ENCODE measurements at places on chromosomes 3 and 15. TPM values are rescaled to one million over a fixed set of nuclear protein-coding genes. Genes with fewer than 3 reads are reported as not detected.

- no peaks in the 10 kb centered on the region for H3K27me3 ChIP-seq
- no peak overlapping the region for H3K27ac ChIP-seq
- DNase-seq, result no peak
- H3K4me3 ChIP-seq, result no peak overlapping the region
- no peaks in the 10 kb centered on the region for H3K36me3 ChIP-seq
Observed at GRCh38 chr3:173676094-173676493, 278.6 kb downstream of the NLGN1 start.

DNA sequence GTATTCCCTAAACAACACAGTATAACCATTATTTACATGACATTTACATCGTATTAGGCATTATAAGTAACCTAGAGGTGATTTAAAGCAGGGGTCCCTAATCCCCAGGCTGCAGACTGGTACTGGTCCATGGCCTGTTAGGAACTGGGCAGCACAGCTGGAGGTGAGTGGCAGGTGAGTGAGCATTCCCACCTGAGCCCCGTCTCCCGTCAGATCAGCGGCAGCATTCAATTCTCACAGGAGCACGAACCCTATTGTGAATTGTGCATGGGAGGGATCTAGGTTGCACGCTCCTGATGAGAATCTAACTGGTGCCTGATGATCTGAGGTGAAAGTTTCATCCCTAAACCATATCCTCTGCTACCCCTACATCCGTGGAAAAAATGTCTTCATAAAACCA, 138.2 kb downstream of the ATP10A start:
- no peak overlapping the region for H3K27ac ChIP-seq
- H3K36me3 ChIP-seq, result peaks cover 14% of the 10 kb centered on the region
- no peaks in the 10 kb centered on the region for H3K27me3 ChIP-seq
- no peak for DNase-seq
- no peaks in the 10 kb centered on the region for H3K4me1 ChIP-seq

USP19 gene
- 77.8 TPM for total RNA-seq

GRCh38 chr15:57135800-57136199, 217.4 kb downstream of the TCF12 start:
- H3K27ac ChIP-seq, result no peak overlapping the region
- no peak overlapping the region for H3K4me3 ChIP-seq
- peaks cover 33% of the 10 kb centered on the region for H3K4me1 ChIP-seq
- H3K27me3 ChIP-seq, result no peaks in the 10 kb centered on the region

CLDN18 gene
- not detected for total RNA-seq

GRCh38 chr3:31129241-31129640, 234.8 kb upstream of the GADL1 start:
- H3K36me3 ChIP-seq, result peaks cover 4% of the 10 kb centered on the region
- peaks cover 2% of the 10 kb centered on the region for H3K27me3 ChIP-seq
- no peak overlapping the region for H3K4me3 ChIP-seq
- H3K27ac ChIP-seq, result no peak overlapping the region
- peaks cover 5% of the 10 kb centered on the region for H3K4me1 ChIP-seq
- DNase-seq, result no peak

GRCh38 chr15:99917252-99917651, 184.0 kb upstream of the LYSMD4 start:
- peaks cover 1% of the 10 kb centered on the region for H3K4me1 ChIP-seq
- H3K27ac ChIP-seq, result no peak overlapping the region
- no peaks in the 10 kb centered on the region for H3K36me3 ChIP-seq
- DNase-seq, result no peak
- no peak overlapping the region for H3K4me3 ChIP-seq

SLC28A2 gene
- total RNA-seq, result not detected

GHRL gene
- total RNA-seq, result 0.53 TPM

TMEM212 gene
- not detected for total RNA-seq

GJD2 gene
- total RNA-seq, result not detected

MOBP gene
- not detected for total RNA-seq

PLA2G4E gene
- total RNA-seq, result not detected

GRCh38 chr3:169581633-169582032, 81.9 kb downstream of the MECOM start:
- H3K4me3 ChIP-seq, result no peak overlapping the region
- H3K27ac ChIP-seq, result no peak overlapping the region
- no peaks in the 10 kb centered on the region for H3K36me3 ChIP-seq
- H3K4me1 ChIP-seq, result no peaks in the 10 kb centered on the region
- peaks cover 10% of the 10 kb centered on the region for H3K27me3 ChIP-seq

All from activated naive CD8-positive, alpha-beta T cell treated with anti-CD3 and anti-CD28 coated beads, Interleukin-2, amount 10 ng/mL, durations not matched to agents 7 days and 5 days (primary cell).